ENCODE measurements at places on chromosomes 12 and 14.

- no peak for DNase-seq
These were observed 33.0 kb downstream of the METAP2 start for GRCh38 chr12:95506707-95507523.

DNA sequence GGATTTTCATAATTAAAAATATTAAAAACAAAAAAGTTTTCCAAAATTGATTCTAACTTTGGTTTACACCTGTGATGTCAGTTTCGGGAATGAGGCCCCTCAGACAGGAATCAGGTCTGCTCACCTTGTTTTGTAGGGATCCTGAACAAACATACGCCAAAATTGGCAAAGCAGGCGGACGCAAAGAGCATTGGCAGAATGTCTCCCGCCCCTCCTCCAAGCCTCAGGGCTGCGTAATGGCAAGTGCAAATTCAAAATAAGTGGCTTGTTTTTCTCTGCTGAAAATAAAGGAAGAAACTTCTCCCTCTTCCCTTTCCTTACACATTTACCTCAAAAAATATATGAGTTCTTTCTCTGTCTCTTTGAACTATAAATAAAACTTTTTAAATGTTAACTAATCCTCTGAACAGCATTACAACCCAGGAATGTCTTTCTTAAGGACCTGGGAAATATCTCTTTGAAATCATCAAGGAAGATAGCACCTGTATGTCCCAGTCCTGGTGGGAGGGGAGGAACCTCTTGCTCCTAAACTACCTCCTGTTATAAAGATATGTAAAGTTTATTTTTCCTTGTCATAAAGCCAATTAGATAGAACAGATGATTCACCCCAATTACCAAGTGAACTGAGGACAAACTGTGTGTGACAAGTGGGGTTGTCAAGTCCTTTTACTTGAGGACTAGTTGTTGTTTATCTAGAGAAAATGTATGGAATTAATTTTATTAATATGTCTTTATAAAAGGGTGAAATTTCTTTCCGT lies 16.5 kb downstream of the OR6J1 start:
- DNase-seq = no peak

DNA sequence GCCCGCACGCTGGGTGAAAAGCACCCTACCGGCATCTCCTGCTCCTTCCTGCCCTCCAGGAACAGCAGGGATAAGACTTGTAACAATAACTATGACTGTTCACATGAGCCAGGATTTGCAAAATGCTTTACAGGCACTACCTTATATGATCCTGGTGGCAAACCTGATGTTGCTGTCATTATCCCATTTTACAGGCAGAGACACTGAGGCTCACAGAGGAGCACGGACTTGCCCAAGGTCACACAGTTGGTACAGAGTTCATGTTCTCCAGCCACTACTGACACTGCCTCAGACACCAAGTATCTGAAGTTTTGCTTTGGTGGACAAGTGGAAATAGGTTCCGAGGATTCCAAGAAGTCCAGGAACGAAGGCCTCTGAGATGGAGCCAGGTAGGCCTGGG lies 22.6 kb downstream of the GLTP start:
- DNase-seq = no peak

DNA sequence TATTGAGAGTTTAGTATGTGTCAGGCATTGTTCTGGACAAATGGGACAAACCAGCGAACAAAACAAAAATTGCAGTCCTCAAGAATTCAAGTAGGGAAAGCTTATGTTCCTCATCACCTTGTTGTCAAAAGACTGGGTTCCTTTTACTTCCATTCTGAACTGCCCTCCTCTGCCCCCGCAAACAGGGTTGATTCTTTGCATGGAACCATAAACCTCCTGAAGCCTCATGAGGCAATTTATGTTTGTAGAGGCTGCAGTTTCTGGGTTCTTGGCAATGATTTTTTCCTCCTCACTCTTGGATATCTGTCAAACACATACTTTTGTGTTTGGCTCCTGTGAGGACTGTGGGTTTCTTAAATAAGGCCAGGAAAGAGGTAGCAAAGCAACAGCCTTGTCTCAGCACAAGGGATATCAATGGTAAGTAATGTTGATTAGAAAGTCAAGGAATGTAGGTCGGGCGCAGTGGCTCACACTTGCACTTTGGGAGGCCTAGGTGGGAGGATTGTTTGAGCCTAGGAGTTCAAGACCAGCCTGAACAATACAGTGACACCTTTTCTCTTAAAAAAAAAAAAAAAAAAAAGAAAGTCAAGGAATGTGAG lies 13.9 kb downstream of the COPZ1 start:
- DNase-seq = no peak

- DNase-seq = no peak
These were observed 18.5 kb upstream of the GPRC5A start for GRCh38 chr12:12872934-12873275.

- DNase-seq = peak; percentile 26
These were observed 1.7 kb upstream of the FLRT2 start for GRCh38 chr14:85528080-85528896.

GRCh38 chr14:50453869-50454268 lies 57.2 kb upstream of the CDKL1 start:
- DNase-seq = no peak

DNA sequence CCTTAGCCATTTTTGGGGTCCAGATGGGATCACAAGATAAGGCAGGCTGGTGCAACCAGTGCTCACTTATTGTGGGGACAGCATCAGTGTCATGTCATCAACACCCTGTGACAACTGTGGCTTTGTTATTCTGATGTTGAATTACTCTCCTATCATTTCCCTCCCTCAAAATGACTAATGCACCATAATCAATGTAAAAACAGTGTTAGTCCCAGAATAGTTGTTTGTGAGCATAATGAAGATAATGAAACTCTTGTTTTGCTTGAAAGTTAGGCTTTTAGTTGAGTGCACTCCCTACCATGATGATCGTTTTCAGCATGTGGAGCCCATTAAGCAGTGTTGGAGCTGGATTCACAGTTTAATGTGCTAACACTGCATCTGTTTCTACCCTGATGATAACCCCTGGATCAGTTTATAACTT lies 151.4 kb downstream of the TMTC2 start:
- DNase-seq = peak; percentile 80

DNA sequence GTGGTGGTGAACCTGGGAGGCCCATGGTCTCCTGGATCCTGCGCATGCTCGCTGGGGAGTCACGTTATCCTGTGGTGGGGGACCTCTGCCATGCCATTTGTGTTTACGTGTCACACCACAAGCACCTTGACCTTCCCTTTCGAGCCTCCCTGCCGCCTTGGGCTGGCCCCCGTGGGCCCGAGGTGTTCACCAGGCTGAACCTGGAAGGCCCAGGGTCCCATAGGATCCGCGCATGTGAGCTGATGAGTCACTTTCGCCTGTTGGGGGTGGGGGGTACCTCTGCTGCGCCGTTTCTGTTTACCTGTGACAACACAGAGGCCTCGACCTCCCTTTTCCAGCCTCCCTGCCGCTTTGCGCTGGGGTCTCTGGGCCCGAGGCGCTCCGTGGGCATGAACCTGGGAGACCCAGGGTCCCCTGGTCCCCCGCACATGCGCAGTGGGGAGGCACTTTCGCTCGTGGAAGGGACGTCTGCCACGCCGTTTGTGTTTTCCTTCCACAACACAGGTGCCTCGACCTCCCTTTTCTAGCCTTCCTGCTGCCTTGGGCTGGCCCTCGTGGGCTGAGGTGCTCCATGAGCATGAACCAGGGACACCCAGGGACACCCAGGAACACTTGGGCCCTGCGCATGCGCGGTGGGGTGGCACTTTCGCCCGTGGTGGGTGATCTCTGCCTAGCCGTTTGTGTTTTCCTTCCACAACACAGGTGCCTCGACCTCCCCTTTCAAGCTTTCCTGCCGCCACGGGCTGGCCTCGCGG lies 334.1 kb downstream of the ALG10 start:
- DNase-seq = no peak

GRCh38 chr12:12519354-12519998 lies 43.2 kb downstream of the DUSP16 start:
- no peak for DNase-seq

GRCh38 chr12:109951751-109952150 lies 44.4 kb downstream of the GIT2 start:
- no peak for DNase-seq

DNA sequence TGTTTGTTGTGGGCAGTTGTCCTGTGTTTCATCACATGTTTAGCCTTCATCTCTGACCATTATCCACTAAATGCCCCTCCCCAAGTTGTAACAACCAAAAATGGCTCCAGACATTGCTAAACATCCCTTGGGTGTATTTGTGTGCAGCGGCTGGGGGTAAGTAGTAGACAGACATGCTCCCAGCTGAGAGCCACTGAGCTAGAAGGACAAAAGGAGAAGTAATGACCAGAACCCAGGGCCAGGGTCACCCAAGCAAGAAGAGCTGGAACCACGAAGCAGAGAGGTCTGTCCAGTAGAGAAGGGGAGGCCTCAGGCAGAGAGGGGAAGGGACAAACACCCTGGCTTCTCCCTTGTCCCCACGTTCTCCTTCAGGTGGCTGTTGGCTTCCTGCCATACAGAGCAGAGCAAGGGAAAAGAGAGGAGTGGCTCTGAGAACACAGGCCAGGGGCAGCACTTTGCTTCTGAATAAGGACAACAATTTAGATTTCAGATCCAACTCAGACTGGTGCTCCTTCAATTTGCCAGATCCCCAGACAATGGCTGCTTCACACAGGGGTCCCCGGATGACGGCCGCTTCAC lies 55.2 kb downstream of the NDUFA12 start:
- no peak for DNase-seq

Data from midbrain (tissue), 1 donor.